ENCODE measurements at places on chromosomes 7 and 10.
A peak's percentile ranks its signal among the peaks of the same experiment; 100 is the strongest.

DNA sequence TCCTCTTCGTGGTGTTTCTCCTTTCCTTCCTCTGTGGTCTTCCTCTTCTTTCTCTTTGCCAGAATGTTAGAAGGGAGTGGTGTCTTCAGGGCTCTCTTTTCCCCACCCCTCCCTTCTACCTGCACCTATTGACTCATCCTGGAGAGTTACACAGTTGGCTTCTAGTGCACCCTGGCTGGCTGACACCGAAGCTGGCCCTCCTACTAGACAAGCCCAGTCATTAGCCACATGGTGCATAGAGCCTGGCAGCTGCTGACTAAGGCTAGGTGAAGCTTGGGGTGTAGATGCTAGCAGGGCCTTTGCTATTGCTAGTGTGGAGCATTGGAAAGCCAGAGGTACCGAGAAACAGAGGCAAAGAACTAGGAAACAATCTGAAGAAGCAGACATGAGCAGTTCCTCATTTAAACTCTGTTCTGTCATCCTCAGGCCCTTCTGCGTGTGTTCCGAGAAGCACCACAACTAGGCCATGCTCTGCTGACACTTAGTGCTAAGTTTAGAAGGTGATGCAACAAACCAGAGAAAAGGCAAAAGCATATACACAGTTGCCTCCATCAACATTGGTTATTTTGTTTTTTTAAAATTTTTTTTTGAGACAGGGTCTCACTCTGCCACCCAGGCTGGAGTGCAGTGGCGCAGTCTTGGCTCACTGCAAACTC, 213.9 kb downstream of the BAMBI start:
- no peaks in the 10 kb centered on the region for H3K27me3 ChIP-seq
- H3K4me3 ChIP-seq = no peak overlapping the region
- H3K27ac ChIP-seq = no peak overlapping the region
- no peak for DNase-seq
- H3K36me3 ChIP-seq = no peaks in the 10 kb centered on the region

DNA sequence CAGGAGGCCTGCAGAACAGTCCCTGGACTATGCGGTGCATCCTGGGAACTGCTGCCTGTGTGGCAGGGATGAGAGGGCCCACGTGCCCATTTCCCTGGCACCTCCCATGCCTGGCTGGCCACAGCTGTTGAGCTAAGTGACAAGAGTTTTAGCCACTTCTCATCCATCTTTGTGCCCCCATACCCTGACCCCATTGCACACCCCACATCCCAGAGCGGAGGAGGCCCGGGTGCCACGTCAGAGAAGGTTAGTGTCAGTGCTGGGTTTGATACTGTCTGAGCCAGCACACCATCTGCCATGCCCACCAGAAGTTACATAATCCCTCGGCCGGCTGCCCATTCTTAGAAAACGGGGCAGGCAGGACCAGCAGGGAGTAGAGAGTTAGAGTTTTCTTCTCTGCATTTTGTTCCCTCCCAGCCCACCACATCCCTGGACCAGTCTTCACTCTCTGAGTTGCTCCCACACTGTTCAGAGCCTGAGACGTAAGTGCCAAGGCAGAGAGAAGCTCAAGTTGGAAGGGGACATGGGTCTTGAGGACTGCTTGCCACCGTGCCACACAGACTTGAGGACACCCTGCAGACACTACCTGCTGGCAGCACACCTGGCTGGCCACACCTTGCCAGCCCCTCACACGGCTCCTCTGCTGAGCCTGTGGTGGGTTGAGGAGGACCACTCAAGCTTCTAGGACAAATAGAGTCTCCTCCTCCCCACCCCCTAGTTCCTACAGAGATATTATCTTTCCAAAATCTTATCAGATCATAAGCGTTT, 13.1 kb downstream of the UNC5B start:
- no peak for DNase-seq
- peaks cover 8% of the 10 kb centered on the region for H3K36me3 ChIP-seq
- peak overlapping the region; percentile 58 for H3K4me3 ChIP-seq

DNA sequence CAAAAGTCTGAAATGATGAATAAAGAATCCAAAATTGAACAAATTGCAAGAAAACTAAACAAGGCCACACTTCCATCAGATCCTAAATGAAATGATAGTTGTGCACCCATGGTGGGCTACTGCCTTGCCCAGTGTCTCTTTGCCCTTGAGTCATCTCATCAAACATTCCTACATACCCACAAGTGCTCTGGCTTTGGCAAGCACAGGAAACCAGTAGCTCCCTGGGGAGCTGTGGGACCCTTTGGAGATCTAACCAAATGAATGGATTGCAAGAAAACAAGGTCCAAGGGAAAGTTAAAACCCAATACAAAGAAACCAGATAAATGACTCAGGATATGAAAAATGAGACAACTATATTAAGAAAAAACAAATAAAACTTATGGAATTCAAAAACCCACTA, 129.8 kb upstream of the TMEM229A start:
- no peaks in the 10 kb centered on the region for H3K27me3 ChIP-seq
- no peak overlapping the region for H3K4me3 ChIP-seq
- H3K27ac ChIP-seq = no peak overlapping the region
- no peaks in the 10 kb centered on the region for H3K4me1 ChIP-seq
- DNase-seq = no peak
- H3K36me3 ChIP-seq = no peaks in the 10 kb centered on the region

- no peak overlapping the region for H3K27ac ChIP-seq
- no peaks in the 10 kb centered on the region for H3K36me3 ChIP-seq
- H3K4me1 ChIP-seq = peaks cover 15% of the 10 kb centered on the region
- H3K4me3 ChIP-seq = no peak overlapping the region
These were observed 1.5 kb upstream of the MYL10 start for GRCh38 chr7:101630591-101630990.

- H3K27me3 ChIP-seq = no peaks in the 10 kb centered on the region
- no peak for DNase-seq
- H3K27ac ChIP-seq = no peak overlapping the region
- no peaks in the 10 kb centered on the region for H3K36me3 ChIP-seq
These were observed 3.1 kb upstream of the ST7 start for GRCh38 chr7:116949941-116950801.

DNA sequence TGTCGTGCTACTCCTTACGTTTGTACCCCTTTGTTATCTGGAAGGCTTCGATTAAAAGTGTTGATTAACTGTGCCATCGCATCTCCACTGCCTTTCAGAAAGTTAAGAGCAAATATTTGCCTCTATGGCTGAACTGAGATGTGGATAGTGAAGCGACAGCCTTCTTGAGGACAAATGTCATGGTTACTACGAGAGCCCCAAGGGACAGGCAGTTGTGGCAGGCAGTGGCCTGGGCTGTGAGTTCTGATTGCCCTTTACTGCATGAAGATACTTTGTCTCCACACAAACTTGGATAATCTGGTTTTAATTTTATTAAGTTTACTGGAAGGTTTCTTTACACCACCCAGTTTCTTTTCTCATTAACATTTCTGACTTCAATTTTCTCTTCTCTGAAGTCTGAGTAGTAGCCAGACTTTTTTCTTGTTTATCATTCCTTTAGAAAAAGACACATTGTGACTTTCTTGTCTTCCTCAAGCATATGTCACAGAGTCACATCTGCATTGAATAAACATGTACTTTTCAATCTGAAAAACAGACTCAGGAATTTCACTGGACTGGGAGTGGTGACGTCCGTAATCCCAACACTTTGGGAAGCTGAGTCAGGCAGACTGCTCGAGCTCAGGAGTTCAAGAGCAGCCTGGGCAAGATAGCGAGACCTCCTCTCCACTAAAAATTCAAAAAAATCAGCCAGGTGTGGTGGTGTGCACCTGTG, 1.5 kb downstream of the TAS2R41 start:
- no peak overlapping the region for H3K4me3 ChIP-seq
- no peaks in the 10 kb centered on the region for H3K36me3 ChIP-seq
- no peak for DNase-seq
- no peaks in the 10 kb centered on the region for H3K27me3 ChIP-seq
- H3K27ac ChIP-seq = no peak overlapping the region

DNA sequence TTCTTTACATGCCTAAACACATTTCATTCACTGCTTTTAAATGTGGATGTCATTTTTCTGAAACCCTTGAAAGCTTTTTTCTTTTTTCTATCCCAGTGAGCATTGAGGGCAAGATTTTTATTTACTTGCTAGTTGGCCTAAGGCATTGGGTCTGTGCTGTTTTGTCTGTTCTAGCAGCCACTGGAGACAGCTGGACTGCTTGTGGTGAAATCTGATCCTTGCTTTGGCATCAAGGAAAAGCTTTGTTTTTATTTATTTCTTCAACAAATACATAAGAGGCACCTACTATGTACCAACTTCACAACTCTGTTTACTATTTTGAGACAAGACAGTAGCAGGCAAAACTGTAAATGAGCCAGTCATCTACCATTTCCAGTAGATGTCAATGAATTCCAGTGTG, 28.4 kb upstream of the PDLIM1 start:
- H3K27ac ChIP-seq = no peak overlapping the region
- H3K36me3 ChIP-seq = no peaks in the 10 kb centered on the region
- no peaks in the 10 kb centered on the region for H3K27me3 ChIP-seq
- peaks cover 9% of the 10 kb centered on the region for H3K4me1 ChIP-seq
- no peak for DNase-seq
- H3K4me3 ChIP-seq = no peak overlapping the region

DNA sequence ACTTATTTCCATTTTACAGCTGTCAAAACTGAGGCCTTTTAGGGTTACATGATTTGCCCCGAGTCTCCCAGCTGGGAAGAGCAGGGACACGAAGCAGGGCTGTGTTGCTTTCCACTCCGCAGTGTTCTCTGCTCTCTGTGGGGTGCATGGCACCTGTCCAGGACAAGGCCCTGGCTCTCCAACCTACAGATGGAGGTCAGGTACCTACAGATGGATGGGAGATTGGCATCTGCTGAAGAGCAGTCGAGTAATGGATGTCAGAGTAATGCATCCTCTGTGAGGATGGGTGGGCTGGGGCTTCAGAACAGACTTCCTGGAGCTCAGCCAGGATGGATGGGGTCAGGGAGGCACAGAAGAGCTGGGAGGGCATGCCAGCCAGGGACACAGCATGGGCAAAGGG, 85.0 kb downstream of the EMX2 start:
- H3K27ac ChIP-seq = no peak overlapping the region
- H3K4me1 ChIP-seq = no peaks in the 10 kb centered on the region
- H3K4me3 ChIP-seq = no peak overlapping the region
- H3K36me3 ChIP-seq = no peaks in the 10 kb centered on the region

- H3K36me3 ChIP-seq = no peaks in the 10 kb centered on the region
- H3K27ac ChIP-seq = no peak overlapping the region
- H3K4me1 ChIP-seq = no peaks in the 10 kb centered on the region
- no peak for DNase-seq
These were observed 73.9 kb upstream of the VIPR2 start for GRCh38 chr7:159218607-159219006.

DNA sequence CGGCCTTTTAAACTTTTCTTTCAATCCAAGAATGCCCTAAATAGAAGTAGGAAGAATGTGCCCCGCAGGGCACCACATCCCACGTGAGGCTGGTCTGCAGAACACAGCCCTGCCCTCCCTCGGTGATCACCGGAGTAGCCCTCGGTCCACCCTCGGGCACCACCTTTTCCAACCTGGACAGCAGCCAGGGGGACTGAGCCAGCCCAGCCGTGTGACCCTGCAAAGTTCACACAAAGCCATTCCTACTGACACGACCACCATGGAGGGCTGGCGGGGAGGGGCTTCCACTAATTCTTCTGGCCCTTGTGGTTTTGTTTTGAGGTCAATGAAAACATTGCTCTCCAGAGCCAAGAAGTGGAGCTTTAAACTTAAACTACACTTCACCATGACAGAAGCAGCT, 132.2 kb downstream of the TCERG1L start:
- no peaks in the 10 kb centered on the region for H3K27me3 ChIP-seq
- no peaks in the 10 kb centered on the region for H3K36me3 ChIP-seq
- no peak overlapping the region for H3K27ac ChIP-seq
- no peak for DNase-seq
- H3K4me1 ChIP-seq = no peaks in the 10 kb centered on the region

- no peak for DNase-seq
- H3K4me3 ChIP-seq = no peak overlapping the region
- peaks cover 13% of the 10 kb centered on the region for H3K4me1 ChIP-seq
- no peak overlapping the region for H3K27ac ChIP-seq
- H3K36me3 ChIP-seq = peaks cover 10% of the 10 kb centered on the region
- H3K27me3 ChIP-seq = no peaks in the 10 kb centered on the region
These were observed 73.7 kb downstream of the CTBP2 start for GRCh38 chr10:125086691-125087090.

- no peak overlapping the region for H3K27ac ChIP-seq
- no peaks in the 10 kb centered on the region for H3K27me3 ChIP-seq
- no peak overlapping the region for H3K4me3 ChIP-seq
- no peaks in the 10 kb centered on the region for H3K4me1 ChIP-seq
- DNase-seq = peak; percentile 42
These were observed 134.7 kb downstream of the ARL5B start for GRCh38 chr10:18793951-18794350.

DNA sequence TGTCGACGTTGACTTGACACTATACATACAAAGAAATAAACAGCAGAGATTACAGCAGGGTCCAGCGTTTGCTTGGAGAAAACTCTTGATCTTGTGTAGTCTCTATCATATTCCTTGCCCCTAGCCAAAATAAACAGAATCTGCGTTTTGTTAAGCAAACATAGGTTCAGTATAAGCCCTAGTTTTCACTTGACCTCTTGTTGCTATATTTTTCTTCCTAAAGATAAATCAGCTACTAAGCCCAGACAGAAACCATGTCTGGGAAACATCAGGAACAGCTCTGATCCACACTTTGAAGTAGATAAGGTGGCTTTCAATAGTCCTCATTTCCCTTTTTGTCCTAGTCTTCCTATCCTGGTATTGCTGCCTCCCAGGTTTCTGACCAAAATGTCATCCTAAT, 328.2 kb upstream of the MAGI2 start:
- no peaks in the 10 kb centered on the region for H3K4me1 ChIP-seq
- H3K27me3 ChIP-seq = no peaks in the 10 kb centered on the region
- H3K27ac ChIP-seq = no peak overlapping the region
- DNase-seq = no peak

DNA sequence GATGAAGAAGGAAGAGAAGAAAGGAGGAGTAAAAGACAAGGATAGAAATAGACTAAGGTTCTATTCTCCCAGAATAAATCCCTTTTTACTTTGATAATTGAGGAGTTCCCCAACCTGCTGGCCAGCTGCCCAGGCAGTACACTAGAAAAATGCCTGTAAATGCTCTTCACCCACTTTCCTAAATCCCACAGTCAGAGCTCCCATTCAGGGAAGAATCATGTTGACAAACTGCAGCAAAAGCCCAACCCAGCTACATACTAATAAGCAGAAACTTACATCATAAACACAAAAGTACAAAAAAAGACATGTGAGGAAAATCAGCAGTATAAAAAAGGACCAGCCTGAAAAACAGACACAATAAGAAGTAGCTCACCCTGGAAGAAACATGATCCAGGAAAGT, 15.8 kb upstream of the KDM7A start:
- no peaks in the 10 kb centered on the region for H3K36me3 ChIP-seq
- DNase-seq = no peak
- no peaks in the 10 kb centered on the region for H3K4me1 ChIP-seq
- no peak overlapping the region for H3K4me3 ChIP-seq
- no peak overlapping the region for H3K27ac ChIP-seq
